Stimulated activated CD8-positive, alpha-beta memory T cell treated with anti-CD3 and anti-CD28 coated beads, Interleukin-15, amount 100 ng/mL, for 24 hours (primary cell): ENCODE measurements at places on chromosomes 16 and 17.

DNA sequence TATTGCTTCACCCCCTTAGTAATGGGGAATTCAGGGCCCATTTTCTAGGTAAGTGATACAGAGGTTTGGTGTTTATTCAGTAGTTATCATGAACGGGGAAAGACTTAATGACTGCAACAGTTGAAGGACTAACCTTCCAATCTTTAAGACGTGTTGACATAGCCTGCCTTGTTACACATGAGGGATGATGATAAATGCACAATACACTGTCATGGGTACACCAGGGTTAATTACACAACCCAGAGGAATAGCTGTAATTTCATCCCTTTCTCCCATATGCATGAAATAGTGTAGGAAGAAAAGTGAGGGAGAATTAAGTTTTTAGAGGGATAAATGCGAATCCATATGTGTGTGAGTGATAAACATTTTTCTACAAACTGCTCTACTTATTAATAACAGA is 10.7 kb downstream of the MYH4 start:
- DNase-seq = no peak

DNA sequence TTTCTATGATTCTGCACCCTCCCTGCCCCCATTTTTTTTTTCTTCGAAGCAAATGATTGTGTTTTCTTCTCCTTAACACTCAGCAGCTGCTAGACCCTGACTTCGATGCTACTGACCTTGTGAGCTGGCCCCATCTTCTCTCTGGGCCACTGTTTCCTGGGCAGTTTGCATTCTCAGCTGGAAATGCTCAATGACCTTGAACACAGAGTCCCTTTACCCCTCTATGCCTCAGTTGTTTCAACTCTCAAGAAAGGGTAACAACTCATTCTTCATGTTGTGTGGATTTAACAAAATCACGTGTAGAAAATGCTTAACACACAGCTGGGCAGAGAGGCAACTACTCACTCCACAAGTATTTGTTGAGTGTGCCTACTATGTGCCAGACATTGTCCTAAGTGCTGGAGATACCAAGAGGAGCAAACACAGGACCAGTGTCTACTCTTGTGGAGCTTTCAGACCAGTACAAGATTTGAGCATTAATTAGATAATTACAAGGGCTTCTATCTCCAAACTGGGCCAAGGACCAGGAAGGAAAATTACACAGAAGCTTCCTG is 66.2 kb downstream of the IQCK start:
- no peak for DNase-seq

DNA sequence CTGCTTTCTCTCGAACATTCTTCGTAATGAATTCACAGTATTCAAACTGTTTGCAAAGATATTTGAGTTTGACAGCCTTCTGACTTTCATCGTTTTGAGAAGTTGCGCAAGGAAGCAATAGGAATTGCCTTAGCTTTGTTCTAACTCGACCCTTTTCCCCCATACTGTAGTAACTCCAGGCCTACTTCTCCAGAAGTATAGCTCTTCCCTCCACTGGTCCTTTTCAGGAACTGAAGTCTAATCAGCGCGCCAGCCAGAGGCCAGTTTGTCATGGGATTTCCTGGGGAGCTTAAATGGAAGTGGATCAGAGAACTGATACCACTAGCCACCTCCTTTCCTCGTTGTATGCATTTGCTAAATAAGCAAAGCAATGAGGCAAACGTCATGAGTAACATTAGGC is 27.9 kb downstream of the CDR2 start:
- no peak for DNase-seq

DNA sequence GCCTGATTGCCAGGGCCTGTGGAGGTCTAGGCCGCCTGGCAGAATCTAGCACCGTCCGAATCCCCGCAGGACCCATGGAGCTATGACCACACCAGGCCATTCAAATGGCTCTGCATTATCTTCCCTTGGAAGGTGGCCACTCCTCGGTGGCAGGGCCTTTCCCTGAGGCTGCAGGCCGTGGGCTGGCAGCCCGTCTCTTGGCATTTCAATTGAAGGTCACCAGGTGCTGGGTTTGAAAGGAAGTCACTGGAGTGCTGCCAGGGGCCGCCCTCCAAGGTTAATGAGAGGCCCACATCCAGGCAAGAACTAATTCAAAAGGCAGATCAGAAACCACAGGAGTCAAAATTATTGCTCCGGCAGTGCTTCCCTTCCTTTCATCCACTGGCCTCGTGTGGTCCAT is 27.7 kb upstream of the CACNG5 start:
- no peak for DNase-seq
